ENCODE measurements at places on chromosomes 1 and 21.

DNA sequence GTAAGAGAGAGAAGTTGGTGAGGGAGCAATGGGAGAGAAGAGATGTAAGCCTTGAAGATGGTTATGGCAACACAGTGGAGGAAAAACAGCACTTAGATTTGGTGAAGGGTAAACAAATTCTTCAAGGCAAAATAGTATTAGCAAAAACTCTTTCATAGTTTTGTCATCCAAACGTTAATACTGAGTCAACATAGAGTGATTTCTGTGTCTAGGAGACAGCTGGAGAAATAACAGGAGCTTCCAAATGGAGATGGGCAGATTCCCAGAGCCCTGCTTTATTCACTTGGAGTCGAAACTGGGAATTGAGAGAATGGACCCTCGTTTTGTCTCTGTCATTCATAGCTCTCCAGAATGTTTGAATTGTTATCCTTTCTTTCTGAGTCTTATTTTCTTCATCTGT is 68.3 kb downstream of the PLA2G4A start:
- DNase-seq: no peak

GRCh38 chr1:19344372-19344810 is 32.3 kb downstream of the SLC66A1 start:
- no peak for DNase-seq

- no peak for DNase-seq
These were observed 50.1 kb downstream of the SSBP3 start for GRCh38 chr1:54355931-54356679.

GRCh38 chr1:228275430-228276173 is 67.8 kb downstream of the OBSCN start:
- peak; percentile 91 for DNase-seq

- DNase-seq: peak; percentile 57
These were observed 1.9 kb upstream of the ZSCAN20 start for GRCh38 chr1:33470495-33471012.

- DNase-seq: no peak
These were observed 15.2 kb downstream of the NDC1 start for GRCh38 chr1:53822931-53823330.

- no peak for DNase-seq
These were observed 214.6 kb upstream of the NFIA start for GRCh38 chr1:60867782-60868181.

GRCh38 chr21:36630485-36631206 is 68.3 kb upstream of the SIM2 start:
- peak; percentile 26 for DNase-seq

- no peak for DNase-seq
These were observed 52.9 kb downstream of the NFIA start for GRCh38 chr1:61135291-61135690.

DNA sequence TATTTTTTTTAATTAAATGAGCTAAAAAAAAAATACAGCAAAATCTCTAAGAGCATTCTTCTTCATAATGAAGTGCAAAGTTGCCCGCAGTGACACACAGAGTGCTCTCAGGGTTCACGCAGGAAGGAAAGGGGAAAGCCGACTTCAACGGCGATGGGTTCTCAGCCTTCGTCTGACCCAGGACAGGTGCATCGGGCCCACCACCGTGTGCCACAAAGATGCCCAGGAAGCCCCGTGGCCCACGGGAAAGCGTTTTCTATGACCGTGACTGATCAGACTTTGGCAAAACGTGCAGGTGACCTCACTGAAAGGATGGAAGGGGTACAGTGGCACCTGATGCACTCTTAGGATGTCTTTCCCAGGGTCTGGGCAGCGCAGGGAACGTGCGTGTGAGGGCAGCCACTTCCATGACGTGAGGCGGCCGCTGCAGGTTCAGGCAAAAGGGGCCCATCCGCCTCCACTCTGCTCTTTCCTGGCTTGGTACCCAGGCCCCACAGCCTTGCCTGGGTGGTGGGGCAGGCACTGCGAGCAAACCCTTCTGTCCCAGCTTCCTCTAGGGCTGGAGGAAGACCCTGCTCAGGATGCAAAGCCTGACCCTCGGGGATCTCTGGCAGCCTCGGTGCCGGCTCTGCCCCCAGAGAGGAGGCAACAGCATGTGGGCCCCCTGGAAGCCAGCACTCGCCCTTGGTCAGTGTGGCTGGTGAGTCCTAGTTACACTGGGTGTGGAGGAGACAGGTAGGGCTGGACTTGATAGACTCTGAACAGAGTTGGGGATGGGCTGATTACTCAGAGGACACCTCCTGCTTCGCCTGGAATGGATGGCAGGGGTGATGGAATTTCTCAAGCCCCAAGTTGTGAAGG is 8.3 kb downstream of the LRRC47 start:
- no peak for DNase-seq

GRCh38 chr1:40592107-40592803 is 60.8 kb downstream of the ZNF684 start:
- no peak for DNase-seq

DNA sequence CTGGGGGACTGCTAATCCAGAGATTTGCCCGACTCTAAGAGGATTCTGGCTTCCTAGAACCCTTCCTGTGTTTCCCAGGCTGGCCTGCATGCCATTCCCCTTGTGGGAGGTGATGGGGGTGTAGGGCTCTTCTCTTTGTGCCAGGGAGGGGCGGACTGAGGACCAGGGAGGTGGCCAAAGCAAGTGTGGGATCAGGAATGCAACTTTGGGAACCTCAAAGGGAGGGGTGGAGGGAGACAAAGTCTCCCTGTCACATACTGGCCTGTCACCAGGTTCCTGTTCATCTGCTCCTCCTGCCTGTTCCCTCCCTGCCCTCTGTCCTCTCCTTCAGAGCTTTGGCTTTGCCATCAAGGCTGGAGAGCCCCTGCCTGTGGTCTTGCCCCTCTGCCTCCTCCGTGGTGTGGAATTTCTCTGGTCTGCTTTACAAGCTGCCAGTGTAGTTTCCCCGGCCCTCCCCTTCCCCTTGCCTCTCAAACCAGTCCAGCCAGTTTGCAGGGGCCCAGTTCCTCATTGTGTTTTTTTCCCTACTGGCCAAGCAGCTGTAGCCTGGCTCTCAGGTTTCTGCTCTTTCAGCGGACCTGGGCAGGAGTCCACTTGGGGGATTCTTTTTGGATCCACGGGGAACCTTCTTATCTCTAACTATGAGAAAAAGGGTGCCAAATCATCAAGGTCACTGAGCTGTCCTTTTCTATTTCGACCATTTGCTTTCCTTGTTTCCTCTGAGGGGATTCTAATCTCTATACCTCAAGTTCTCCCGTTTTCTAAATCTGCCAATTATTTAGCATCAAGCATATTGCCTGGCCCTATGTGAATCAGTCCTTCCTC is 1.8 kb downstream of the CGN start:
- DNase-seq: no peak

GRCh38 chr1:16612332-16613172 is 812 bp downstream of the NBPF1 start:
- peak; percentile 16 for DNase-seq

- no peak for DNase-seq
These were observed 100.5 kb downstream of the NGF start for GRCh38 chr1:115237507-115237906.

DNA sequence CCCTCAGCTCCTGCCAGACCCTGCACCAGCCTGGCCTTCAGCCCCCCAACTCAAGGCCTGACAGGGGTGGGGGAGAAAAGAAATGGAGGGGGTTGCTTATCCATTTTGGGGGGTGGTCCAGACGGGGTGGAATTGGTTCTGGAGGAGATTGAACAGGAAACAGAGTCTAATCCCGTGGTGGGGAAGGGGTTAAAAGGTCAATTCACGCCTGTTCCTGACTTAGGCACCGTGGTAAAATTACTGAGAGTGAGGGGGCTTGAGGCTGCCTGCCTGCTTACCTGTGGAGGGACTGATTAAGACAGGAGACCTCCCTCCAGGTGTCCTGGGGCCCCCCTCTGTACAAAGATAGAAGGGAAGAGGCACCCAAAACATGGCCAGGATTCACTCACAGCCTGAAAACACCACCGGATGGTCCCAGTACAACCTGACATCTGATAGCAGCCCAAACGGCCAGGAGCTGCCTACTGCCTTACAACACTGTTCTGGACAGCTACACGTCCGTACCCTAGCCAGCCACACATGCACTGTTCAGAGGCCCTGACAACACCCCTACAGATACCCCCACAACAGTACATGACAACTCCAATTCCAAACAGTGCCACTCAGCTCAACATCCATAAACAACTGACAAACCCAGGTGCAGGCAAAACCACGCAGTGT is 31.8 kb downstream of the AHDC1 start:
- DNase-seq: no peak

- DNase-seq: no peak
These were observed 52.2 kb downstream of the ZBTB40 start for GRCh38 chr1:22503721-22504410.

DNA sequence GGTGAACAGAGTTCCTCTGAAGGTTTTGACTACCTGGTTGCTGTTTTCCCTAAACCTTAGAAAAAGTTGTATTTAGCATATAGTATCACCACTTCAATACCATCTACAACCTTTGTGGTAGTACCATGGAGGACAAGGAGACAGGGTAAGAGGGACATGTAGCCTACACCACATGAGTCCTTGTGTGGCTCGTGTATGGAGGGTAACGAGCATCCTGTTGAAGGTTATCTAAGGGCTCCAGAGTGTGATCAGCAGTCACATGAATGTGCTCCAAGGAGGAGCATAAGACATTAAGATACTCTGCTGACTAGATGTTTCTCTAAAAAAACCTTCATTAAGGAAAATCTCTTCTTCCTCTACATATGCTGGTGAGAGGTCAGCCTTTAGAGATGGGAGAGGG is 67.3 kb downstream of the VCAM1 start:
- no peak for DNase-seq

GRCh38 chr1:118290571-118290970 is 105.5 kb upstream of the SPAG17 start:
- no peak for DNase-seq

DNA sequence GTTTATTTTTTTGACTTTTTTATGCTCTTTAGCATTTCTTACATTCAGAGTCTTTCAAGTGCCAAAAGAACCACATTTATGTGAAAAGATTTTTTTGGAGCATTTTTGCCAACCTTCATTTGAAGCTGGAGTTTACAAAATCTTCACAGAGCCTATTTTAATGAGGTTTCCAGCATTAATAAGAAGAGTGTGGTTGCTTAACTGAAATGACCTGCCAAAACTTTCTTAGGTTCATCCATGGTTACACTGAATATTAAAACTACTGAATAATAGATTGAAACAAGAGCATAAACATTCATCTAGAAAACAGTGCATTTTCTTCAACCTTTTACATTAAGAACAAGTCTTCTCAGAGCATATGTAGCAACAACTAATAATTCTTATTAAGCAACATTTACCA is 672.3 kb upstream of the CXADR start:
- no peak for DNase-seq
